ENCODE measurements at places on chromosomes 1 and 21.
A peak's percentile ranks its signal among the peaks of the same experiment; 100 is the strongest.

DNA sequence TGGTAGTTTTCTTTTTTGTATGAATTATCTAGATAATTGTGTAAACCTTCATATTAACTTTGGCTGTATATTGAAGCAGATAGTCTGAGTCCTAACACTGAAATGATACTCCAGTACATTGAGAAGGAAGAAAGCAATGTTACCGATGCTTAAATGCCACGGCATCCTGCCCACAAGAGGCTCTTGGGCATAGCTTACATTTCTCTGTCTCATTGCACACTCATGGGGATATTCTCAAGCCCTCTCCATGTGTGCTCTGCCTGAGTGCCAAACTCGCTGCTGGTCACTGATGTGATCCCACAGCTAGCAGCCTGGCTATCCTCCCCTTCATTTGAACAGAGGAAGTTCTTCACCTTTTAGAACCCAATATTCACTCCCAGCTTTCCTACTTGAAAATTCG lies 179.4 kb downstream of the TGFB2 start:
- no peak for DNase-seq

- peak; percentile 11 for DNase-seq
Measured at GRCh38 chr1:60731321-60731720, 351.0 kb upstream of the NFIA start.

- DNase-seq = no peak
Measured at GRCh38 chr1:161407451-161407985, 39.8 kb upstream of the CFAP126 start.

DNA sequence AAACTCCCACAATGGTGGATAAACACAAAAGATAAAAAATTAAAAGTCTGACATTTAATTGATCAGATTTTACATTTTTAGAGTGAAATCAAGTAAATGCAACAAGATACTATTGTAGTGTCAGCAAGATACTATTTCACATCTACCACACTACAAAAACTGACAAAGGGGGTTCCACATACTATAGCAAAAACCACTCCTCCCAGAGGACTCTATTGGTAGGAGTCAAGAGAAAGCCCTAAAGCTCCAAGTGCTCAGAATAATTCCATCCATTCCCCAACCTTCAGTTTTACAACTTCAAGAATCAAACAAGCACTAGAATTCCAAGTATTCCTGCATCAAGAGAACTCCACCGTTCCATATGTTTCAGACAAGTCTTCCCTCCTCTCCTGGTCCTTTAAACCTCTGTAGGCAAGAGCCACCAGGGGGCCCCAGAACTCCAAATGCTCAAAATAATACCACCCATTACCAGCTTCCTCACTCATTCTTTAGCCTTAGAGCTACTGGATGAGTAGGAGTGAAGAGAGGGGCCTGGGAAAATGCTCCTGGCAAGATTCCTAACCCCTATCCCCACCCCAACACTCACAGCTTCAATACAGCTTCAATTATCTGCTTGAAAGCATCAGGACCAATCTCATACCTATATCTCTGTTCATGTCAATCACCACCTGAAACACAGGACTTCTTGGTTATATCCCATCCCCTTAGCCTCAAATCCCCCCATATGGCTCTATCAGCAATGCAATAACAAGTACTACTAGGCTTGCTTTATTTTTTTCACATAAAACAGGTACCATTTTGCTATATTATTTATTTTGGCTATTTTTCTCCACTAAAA lies 9.9 kb downstream of the TOR1AIP2 start:
- peak; percentile 68 for DNase-seq

DNA sequence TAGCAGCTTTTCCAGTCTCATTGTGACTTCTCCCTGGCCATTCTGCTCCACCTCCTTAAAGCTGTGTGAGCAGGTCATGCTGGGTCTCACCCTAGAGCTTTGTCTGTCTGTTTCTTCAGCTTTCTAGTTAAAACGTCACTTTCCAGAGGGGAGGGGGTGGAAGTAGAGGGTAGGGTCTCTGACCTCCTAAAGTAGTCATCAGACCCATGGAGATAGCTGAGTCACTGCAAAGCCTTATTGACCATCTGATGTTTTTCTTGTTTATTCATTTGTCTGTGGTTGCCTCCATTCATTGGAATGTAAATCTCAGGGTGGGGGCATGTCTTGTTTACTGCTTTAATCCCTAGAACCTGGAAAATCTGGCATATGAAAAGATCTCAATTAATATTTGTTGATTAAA lies 52.7 kb downstream of the ELF3 start:
- DNase-seq = no peak

- DNase-seq = no peak
Measured at GRCh38 chr1:245041058-245041698, 113.6 kb upstream of the KIF26B start.

Measured in common myeloid progenitor, CD34-positive (primary cell).